ENCODE measurements at places on chromosomes 1 and 21.

DNA sequence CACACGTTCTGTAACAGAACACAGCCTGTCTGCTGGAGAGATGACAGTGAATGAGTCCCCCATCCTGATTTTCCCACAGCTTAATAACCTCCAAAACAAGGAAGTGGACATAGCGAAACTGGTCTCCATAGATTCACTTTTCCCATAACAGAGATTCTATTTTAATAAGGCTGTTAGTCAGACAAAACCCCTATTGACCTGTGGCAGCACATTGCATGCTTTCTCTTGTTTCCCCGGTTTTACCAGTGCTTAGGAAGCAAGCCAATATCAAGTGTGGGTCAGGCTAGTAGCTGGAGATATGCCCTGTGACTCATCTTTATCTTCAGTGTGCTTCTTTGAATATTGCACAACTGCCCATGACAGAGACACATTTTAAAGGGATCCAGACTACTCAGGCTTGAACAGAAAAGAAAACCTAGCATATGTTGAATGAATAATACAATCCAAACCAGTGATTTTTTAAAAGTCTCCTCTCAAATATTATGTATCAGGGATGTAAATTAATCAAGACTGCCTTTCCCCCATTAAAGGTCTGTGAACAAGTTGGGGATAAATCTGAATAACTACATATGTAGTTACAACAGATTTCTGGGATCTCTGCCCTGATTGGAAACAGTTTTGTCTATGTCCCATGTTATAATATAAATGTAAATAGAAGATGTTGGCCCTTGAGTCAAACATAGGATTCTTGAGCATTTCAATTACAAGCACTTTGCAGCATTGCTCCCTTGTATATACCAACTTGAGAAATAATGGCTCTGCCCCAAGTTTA lies 11.9 kb upstream of the CLDN8 start:
- no peak for DNase-seq

DNA sequence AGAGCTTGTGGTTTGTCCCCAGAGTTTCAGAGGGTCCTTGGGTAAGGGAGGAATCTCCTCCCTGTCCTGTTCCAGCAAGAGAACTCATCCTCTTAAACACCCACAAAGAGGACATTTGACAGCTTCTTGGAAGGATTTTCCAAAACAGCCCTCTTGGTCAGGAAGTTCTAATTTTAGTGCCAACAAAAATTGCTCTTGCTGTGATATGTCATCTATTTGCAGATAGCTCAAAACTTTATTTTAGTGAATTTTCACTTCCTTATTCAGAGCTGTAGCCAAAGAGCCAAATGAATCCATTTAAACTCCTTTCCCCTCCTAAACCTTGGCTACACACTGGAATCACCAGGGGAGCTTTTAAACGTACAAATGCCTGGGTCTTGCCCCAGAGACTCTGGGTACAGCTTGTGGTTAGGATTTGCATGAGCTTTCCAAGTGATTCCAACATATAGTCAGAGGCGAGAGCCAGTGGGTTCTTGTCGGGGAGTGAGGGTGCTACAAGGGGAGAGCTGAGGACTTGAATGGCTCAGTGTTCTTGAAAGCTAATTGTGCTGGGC lies 11.8 kb upstream of the RASSF5 start:
- no peak for DNase-seq

DNA sequence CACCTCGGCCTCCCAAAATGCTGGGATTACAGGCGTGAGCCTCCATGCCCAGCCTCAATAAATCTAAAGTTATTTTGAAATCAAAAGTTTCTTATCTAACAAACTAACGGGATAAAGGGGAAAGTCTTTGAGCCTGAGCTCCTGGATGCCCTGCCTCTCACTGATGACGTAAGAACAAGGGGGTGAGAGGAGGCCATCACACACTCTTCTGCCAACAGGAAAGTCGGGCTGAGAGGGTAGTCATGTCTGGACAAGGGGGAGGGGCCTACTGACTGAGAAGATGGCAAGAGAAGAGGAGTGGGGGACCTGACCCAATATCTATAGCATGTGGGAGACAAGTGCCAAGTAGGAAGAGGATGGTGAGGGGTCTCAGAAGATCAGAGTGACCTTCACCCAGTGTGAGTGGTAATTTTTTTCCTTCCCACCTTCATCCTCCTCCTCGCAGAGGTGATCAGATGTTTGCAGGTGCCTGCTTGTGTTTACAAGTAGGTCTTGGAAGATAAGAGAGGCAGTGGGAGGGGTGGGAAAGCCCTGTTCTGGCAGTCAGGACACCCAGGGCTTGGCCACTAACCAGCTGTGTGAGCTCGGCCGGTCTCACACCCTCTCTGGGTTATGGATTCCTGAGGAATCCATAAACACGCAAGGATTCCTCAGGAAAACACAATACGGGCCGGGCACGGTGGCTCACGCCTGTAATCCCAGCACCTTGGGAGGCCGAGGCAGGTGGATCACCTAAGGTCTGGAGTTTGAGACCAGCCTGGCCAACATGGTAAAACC lies 9.6 kb downstream of the UQCRHL start:
- DNase-seq, result no peak

- DNase-seq, result peak; percentile 94
Measured at GRCh38 chr1:11563560-11564069, 84.7 kb downstream of the DISP3 start.

- no peak for DNase-seq
Measured at GRCh38 chr1:179311149-179311700, 17.6 kb downstream of the SOAT1 start.

- peak; percentile 64 for DNase-seq
Measured at GRCh38 chr1:19338323-19338762, 26.2 kb downstream of the SLC66A1 start.

DNA sequence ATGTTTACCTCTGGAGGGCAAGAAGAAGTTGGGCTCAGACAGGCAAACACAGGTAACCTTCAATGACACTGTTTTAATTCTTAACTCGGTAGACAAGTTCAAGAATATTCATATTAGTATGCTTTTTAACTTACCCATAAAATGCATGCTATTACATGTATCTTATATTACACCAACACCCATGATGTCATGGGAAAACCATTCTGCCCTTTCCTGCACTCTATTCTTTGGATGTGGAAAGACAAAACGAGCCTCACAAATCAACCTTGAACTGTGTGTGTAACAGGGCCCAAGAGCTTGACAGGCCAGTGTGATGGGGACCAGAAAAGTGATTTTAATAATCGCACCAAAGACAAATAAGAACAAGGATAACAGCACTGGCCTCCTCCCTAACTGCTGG lies 22.6 kb upstream of the RAP1GAP start:
- no peak for DNase-seq

- DNase-seq, result no peak
Measured at GRCh38 chr21:35191128-35191527, 142.0 kb upstream of the RUNX1 start.

DNA sequence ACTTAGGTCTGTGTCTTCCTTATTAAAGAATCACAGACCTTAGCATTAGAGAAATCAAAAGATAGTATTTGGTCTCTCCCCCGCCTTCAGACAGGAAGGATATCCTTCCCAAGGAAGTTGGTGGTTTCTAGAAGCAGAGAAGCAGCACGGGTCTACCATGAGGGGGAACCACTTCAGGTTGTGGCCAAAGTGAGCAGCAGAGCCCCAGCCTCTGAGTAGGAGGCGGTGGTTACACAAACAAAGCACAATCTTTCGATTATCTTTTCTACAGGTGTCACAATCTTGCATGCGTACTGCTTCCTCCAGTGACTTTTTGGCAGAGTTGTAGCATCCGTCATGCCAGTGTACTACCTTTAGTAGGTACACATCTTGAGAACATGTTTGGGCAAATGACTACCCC lies 8.8 kb downstream of the PGLYRP4 start:
- DNase-seq, result no peak

DNA sequence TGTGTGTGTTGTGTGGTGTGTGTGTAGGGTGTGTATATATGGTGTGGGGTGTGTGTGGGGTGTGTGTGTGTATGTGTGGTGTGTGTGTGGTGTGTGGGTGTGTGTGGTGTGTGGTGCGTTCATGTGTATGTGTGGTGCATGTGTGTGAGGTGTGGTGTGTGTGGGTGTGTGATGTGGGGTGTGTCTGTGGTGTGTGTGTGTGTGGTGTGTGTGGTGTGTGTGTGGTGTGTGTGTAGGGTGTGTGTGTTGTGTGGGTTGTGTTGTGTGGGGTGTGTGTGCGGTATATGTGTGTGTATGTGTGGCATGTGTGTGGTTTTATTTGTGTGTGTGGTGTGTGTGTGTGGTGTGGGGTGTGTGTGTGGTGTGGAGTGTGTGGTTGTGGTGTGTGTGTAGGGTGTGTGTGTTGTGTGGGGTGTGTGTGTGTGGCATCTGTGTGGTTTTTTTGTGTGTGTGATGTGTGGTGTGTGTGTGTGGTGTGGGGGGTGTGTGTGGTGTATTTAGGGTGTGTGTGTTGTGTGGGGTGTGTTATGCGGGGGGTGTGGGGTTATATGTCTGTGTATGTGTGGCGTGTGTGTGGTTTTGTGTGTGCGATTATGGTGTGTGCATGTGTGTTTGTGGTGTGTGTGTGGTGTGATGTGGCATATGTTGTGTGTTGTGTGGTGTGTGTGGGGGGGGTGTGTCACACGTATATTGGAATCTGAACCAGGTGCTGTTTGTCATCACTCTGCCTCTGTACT lies 17.1 kb upstream of the ZBTB21 start:
- DNase-seq, result no peak

DNA sequence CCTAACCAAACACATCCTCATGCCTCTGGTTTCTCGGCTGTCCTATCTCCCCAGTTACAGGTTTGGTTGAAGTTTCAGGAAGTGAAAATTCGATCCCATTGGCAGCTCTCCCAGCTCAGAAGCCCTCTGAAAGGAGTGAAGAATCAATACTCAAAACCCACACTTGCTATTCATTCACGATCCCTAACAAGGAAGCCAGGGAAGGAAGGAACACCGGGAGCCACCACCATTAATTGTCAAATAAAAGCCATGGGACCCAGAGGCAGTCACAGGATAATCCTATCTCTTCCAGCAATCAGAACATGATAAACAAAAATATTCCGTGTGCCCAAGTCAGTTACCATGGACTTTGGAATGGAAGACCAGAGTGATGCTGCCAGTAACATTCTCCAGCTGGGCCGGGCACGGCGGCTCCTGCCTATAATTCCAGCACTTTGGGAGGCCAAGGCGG lies 7.0 kb downstream of the TMPRSS2 start:
- DNase-seq, result no peak

- no peak for DNase-seq
Measured at GRCh38 chr21:14632359-14632758, 86.2 kb upstream of the SAMSN1 start.

- no peak for DNase-seq
Measured at GRCh38 chr1:199204231-199204630, 565.4 kb downstream of the PTPRC start.

- no peak for DNase-seq
Measured at GRCh38 chr1:201633811-201634210, 94.9 kb downstream of the NAV1 start.

DNA sequence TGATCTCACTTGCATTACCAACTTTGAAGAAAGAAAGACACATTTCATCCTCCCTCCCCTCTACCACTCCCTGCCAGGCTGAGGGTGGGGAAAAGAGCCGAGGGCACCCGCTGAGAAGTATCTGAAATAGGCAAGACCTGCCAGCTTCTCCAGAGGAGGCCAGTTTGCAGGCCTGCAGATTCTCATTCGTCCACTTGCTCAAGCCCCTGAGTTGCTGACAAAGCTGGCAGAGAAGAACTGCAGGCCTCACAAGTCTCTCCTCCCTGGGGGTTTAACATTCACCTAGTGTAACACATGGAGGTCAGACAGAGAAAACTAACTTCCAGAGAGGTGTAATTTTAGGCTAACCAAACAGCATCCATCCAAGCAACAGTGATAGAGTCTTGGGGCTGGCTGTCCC lies 376.4 kb downstream of the HHAT start:
- DNase-seq, result no peak
